ENCODE measurements at places on chromosomes 16 and 17. TPM values are rescaled to one million over a fixed set of nuclear protein-coding genes. Genes with fewer than 3 reads are reported as not detected.

DNA sequence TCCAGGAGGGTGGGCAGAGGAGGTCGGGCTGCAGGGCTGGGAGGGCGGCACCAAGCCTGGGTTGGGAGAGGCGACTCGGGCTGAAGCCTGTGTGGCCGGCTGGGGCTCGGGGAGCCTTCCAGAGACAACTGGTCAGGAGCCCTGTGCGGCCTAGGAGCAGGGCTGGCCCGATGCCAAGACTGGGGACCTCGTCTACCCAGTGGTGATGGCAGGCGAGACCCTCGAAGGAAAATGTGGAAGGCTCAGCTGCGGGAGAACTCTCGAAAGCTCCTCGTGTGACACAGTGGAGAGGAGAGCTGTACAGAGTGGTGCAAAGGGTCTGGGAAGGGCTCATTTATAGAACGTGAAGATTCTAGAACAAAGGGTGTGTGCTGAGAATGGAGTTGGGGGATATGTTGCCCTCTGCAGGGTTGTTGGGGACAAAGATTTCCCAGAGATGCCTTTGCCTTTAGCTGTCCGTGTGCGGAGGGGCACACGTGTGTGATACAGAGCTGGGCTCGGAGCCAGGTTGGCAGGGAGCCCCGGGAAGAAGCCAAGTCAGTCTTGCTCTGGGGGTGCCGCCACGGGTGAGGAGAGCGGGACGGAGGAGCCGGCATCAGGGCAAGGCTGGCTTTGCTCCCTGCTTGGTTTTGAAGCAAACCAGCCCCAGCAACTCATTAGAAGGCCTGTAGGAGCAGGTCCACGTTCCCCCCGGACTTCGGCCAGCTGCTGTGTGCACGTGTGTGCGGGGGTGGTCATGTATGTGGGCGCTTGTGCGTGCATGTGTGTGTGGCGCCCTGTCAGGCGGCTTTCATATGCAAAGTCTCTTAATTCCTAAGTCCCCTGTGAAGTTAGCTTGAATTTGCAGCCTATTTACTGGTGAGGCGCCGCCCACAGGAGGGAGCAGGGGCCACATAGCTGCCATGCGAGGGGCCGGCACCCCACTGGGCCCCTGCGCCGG lies 132.4 kb upstream of the CHMP6 start:
- peak; percentile 80 for DNase-seq
- H3K27me3 ChIP-seq: no peaks in the 10 kb centered on the region
- H3K27ac ChIP-seq: peak overlapping the region; percentile 24
- peaks cover 5% of the 10 kb centered on the region for H3K36me3 ChIP-seq

The DNAI2 gene
- total RNA-seq: 16.1 TPM

The NOG gene
- 1.7 TPM for total RNA-seq

The ZSCAN10 gene
- total RNA-seq: not detected

The AARS1 gene
- 85.9 TPM for total RNA-seq

DNA sequence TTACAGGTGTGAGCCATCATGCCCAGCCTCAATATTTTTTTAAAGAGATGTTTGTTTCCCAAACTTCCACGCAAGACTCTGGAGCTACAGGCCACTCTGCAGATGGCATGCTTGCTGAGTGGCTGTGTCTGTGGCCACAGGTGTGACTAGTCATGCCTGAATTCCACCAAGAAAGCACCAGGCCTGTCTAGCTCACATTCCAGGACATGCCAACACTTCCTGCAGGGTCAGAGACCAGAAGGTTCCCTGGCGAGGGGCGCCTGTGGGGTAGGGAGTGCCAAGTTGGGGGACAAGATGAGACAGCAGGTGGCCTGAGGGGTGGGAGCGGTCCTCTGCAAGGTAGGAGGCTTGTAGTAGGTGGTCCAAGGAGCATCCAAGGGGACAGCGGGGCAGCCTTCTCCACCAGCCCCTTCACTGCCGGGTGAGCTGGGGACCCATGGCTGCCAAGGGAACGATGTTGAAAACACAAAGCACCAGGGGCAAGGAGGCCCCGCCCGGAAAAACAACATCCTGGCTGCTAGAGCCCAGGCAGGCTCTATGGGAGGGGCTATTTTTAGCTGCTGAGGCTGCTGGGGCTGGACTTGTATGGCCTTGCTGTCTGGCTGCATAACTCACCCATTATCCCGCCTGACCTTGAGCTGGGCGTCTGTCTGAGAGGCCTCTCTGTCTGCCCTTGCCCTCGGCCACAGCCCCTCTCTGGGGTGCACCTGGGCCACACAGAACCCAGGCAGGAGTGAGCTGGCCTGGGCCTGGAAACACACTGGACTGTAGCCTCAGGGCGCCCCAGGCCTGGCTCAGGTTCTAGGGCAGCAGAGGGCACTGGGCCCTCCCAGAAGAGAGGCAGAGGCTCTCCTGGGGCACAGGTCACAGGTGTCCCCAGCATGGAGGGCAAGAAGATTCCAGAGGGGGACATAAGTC lies 5.7 kb downstream of the TRIM47 start:
- H3K36me3 ChIP-seq: peaks cover 7% of the 10 kb centered on the region
- H3K4me3 ChIP-seq: no peak overlapping the region
- H3K27ac ChIP-seq: peak overlapping the region; percentile 82
- no peak for DNase-seq
- H3K27me3 ChIP-seq: peaks cover 2% of the 10 kb centered on the region

DNA sequence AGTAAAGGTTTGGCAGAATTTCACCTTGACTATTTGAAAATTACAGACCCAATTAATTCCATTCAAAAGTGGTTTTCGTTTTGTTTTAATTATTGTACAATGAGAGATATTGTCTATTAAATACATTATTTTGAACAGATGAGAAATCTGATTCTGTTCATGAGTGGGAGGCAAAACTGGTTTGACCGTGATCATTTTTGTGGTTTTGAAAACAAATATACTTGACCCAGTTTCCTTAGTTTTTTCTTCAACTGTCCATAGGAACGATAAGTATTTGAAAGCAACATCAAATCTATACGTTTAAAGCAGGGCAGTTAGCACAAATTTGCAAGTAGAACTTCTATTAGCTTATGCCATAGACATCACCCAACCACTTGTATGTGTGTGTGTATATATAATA lies 72.6 kb downstream of the CDK12 start:
- peaks cover 26% of the 10 kb centered on the region for H3K36me3 ChIP-seq
- H3K27me3 ChIP-seq: no peaks in the 10 kb centered on the region
- H3K4me1 ChIP-seq: peaks cover 37% of the 10 kb centered on the region
- H3K27ac ChIP-seq: no peak overlapping the region
- no peak overlapping the region for H3K4me3 ChIP-seq

- H3K27me3 ChIP-seq: no peaks in the 10 kb centered on the region
- DNase-seq: peak; percentile 80
- no peak overlapping the region for H3K27ac ChIP-seq
- H3K4me3 ChIP-seq: no peak overlapping the region
- no peaks in the 10 kb centered on the region for H3K36me3 ChIP-seq
- H3K4me1 ChIP-seq: peaks cover 10% of the 10 kb centered on the region
These were observed 22.4 kb downstream of the C17orf75 start for GRCh38 chr17:32319548-32319905.

The BAIAP3 gene
- total RNA-seq: 6.8 TPM

The ALOX15B gene
- total RNA-seq: 177 TPM

The KRT37 gene
- total RNA-seq: not detected

DNA sequence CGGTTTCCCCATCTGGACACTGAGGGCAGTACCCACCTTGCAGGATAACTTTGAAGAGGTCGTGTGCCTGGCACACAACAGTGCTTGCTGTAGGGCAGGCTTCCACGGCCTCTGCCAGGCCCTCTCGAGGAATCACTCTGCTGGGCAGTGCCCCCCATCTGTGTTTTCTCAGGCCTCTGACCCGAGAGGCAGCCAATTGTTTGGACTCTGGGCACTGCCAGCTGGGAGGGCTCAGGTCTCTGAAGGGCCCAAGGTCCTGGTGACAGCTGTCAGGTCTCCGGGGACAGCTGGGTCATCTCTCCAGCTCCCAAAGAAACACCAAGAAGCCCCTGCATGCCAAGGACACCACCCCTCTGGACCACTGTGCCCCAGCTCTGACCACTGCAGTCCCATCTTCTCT lies 1.0 kb upstream of the RAB26 start:
- peaks cover 13% of the 10 kb centered on the region for H3K36me3 ChIP-seq
- DNase-seq: no peak
- peak overlapping the region; percentile 74 for H3K27ac ChIP-seq
- H3K27me3 ChIP-seq: no peaks in the 10 kb centered on the region
- H3K4me1 ChIP-seq: peaks cover 51% of the 10 kb centered on the region

- no peaks in the 10 kb centered on the region for H3K27me3 ChIP-seq
- H3K27ac ChIP-seq: peak overlapping the region; percentile 24
- DNase-seq: no peak
- no peak overlapping the region for H3K4me3 ChIP-seq
- H3K4me1 ChIP-seq: no peaks in the 10 kb centered on the region
- H3K36me3 ChIP-seq: no peaks in the 10 kb centered on the region
These were observed 11.7 kb upstream of the SCNN1B start for GRCh38 chr16:23290189-23291062.

DNA sequence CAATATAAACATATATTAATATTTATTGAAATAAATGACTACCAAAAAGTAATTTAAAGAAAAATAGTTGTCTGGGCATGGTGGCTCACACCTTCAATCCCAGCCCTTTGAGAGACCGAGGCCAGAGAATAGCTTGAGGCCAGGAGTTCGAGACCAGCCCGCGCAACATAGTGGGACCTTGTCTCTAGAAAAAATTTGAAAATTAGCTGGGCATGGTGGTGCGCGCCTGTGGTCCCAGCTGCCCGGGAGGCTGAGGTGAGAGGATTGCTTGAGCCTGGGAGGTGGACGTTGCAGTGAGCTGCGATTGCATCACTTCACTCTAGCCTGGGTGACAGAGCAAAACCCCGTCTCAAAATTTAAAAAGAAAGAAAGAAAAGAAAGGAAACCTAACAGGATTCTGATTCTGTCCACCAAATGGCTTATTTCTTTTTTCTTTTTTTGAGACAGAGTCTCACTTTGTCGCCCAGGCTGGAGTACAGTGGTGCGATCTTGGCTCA lies 3.4 kb upstream of the BPTF start:
- H3K36me3 ChIP-seq: no peaks in the 10 kb centered on the region
- peaks cover 12% of the 10 kb centered on the region for H3K4me1 ChIP-seq
- H3K4me3 ChIP-seq: no peak overlapping the region
- no peak overlapping the region for H3K27ac ChIP-seq

- peaks cover 12% of the 10 kb centered on the region for H3K4me1 ChIP-seq
- H3K4me3 ChIP-seq: no peak overlapping the region
- DNase-seq: no peak
- H3K27ac ChIP-seq: no peak overlapping the region
These were observed 63.3 kb downstream of the USP32 start for GRCh38 chr17:60328679-60329078.

DNA sequence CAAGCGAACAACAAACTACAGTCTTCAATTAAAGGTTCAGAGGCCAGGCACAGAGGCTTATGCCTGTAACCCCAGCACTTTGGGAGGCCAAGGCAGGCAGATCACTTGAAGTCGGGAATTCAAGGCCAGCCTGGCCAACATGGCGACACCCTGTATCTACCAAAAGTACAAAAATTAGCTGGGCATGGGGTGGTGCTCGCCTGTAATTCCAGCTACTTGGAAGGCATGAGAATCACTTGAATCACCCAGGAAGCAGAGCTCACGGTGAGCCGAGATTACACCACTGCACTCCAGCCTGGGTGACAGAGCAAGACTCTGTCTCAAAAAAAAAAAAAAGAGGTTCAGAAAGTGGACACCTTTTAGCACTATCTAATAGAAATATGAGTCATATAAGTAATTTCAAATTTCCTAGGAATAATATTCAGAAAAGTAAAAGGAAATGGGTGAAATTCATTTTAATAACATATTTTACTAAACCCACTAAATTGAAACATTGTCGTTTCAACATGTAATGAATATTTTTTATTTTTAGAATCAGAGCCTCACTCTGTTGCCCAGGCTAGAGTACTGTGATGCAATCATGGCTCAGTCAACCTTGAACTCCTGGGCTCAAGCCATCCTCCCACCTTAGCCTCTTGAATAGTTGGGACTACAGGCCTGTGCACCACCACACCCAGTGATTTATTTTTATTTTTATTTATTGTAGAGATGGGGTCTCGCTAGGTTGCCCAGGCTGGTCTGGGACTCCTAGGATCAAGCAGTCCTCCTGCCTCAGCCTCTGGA lies 15.2 kb upstream of the MARCHF10 start:
- H3K4me3 ChIP-seq: no peak overlapping the region
- H3K27ac ChIP-seq: no peak overlapping the region
- H3K4me1 ChIP-seq: peaks cover 15% of the 10 kb centered on the region
- H3K27me3 ChIP-seq: no peaks in the 10 kb centered on the region
- peak; percentile 42 for DNase-seq
- no peaks in the 10 kb centered on the region for H3K36me3 ChIP-seq

GRCh38 chr16:34801875-34802274 lies 1342.5 kb downstream of the TP53TG3F start:
- no peaks in the 10 kb centered on the region for H3K4me1 ChIP-seq
- H3K27me3 ChIP-seq: no peaks in the 10 kb centered on the region
- H3K4me3 ChIP-seq: no peak overlapping the region
- no peaks in the 10 kb centered on the region for H3K36me3 ChIP-seq
- no peak overlapping the region for H3K27ac ChIP-seq

- no peak overlapping the region for H3K4me3 ChIP-seq
- H3K27ac ChIP-seq: no peak overlapping the region
- H3K4me1 ChIP-seq: peaks cover 4% of the 10 kb centered on the region
These were observed 51.8 kb downstream of the PIMREG start for GRCh38 chr17:6496116-6496481.

- no peak overlapping the region for H3K4me3 ChIP-seq
- peaks cover 14% of the 10 kb centered on the region for H3K27me3 ChIP-seq
- H3K4me1 ChIP-seq: peaks cover 10% of the 10 kb centered on the region
- no peak overlapping the region for H3K27ac ChIP-seq
- H3K36me3 ChIP-seq: no peaks in the 10 kb centered on the region
These were observed 27.4 kb upstream of the PHB1 start for GRCh38 chr17:49442041-49442440.

The P2RX5 gene
- 4.4 TPM for total RNA-seq

The KRTAP4-9 gene
- total RNA-seq: not detected
